ENCODE measurements at places on chromosomes 2 and 18.

DNA sequence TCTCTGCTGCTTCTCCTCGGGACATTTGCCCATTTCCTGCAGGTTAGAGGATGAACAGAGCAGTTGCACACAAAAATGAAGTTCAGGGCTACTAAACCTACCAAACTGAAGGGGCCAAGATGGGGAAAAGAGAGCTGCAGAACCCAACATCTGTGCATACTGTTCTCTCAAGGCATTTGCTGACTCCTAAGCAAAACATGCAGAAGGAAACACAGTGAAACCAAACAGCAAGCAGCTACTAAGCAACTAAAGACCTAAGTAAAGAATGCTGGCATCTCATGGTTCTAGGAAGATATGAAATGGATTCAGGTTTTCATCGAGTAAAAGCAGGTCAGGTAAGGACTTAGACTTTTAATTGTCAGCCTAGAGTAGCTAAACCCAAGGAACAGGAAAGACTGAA is 111.9 kb upstream of the SYT4 start:
- DNase-seq = no peak

GRCh38 chr2:12486205-12487118 is 230.3 kb upstream of the TRIB2 start:
- no peak for DNase-seq

GRCh38 chr2:62267696-62268095 is 71.8 kb downstream of the B3GNT2 start:
- no peak for DNase-seq

GRCh38 chr2:138245310-138245709 is 256.3 kb upstream of the SPOPL start:
- DNase-seq = no peak

- no peak for DNase-seq
These were observed 26.9 kb downstream of the EHD3 start for GRCh38 chr2:31260870-31261269.

DNA sequence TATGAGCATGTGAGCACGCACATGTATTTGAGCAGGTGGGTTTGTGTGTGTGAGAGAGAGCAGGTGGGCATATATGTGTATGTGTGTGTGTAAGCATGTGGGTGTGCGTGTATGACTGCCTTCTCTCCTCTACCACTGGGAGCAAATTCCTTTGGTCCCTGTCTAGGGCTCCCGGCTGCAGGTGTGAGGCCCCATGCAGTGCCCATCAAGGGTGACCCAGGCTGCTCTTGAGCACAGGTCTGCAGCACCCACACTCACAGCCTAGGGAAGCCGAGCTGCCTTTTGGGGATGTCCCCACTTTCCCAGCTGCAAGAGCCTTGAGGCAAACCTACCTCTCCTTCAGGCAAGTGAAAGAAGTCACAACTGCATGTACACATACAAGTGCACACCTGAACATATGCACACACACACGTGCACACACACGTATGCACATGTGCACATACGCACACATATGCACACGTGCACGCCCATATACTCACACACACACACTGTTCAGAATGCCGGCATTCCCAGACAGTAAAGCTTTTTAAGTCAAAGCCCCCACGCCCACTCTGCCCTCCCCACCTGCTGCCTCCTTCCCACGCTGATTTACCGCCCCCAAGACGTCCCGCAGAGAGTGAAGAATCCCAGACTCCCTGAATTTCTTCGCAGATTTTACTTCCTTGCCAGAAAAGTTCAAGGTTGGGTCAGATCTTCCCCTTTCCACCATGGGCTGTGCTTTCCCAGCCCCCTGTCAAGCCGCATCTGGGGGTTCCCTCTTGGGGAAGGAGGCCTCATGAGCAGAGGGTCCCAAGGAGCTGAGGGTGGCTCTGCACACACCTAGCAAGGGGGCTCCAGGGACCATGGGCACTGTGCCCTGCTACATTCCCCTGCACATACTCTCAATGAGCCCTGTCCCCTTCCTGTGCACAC is 170.6 kb downstream of the TWIST2 start:
- no peak for DNase-seq

GRCh38 chr2:241545106-241545505 is 13.4 kb upstream of the BOK start:
- no peak for DNase-seq

DNA sequence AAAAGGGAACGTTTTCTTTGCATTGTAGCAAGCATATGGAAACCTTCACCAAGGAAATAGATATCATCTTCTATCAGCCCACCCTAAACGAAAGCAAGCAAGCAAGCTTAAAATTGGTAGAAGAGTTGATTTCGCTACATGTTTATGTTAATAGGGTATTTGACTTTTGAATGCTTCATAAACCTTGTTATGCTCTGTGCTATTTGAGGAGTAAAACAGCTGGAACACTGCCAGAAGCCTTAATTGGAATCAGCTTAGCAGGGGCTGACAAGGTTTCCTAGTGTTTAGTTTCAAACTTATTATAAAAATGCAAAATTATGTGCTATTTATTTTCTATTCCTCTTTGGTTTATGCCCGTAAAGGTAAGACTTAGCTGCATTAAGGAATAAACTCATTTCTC is 70.6 kb upstream of the LINC00305 start:
- DNase-seq = no peak

All from stimulated activated CD8-positive, alpha-beta memory T cell treated with anti-CD3 and anti-CD28 coated beads, Interleukin-4, amount 100 ng/mL, for 1 hour (primary cell).